CD4-positive, alpha-beta T cell treated with Interleukin-15 for 4 hours (primary cell): ENCODE measurements at places on chromosomes 6 and 20.

DNA sequence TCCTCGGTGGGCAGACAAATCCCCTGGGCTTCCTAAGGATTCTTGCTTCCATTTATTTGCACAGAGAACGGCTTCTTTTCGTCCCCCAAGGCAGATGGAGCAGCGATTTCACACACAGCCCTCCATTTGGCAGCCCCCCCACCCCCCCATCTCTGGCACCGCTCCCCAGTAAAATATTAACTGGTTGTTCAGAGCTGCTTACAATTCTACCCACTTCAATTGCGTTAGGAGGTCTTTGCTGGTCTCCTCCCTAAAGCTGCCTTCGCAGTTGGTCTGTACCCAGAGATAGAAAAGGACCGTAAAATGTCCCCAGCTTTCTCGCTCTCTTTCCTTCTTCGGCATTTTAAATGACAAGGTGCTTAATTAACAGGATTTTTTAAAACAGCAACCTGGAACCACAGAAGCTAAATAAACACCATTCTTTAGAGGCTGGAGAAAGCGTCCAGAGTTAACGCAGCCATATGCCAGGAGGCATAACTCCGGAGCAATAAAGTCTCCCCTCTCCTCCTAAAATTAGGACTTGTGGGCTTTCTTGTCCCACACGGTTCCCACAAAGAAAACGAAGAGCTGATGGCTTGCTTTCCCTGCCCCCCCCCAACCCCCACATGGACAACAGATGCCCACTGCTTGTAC lies 1.7 kb upstream of the ZMYND8 start:
- DNase-seq, result no peak

DNA sequence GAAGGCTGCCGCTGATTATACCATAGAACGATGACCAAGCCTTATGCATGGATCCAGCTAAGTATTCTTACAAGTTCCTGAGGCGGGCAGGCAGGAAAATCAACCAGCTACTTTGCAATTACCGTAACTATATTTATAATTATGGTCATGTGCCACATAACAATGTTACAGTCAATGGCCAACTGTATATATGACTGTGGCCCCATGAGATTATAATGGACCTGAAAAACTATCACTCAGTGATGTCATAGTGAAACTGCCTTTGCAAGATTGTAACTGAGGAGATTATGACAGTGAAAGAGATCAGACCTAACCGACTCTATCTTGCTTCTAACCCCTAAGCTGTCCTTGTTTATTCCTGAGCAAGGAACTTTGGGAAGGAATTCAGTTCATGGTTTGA lies 33.1 kb upstream of the FAM135A start:
- no peak for DNase-seq

DNA sequence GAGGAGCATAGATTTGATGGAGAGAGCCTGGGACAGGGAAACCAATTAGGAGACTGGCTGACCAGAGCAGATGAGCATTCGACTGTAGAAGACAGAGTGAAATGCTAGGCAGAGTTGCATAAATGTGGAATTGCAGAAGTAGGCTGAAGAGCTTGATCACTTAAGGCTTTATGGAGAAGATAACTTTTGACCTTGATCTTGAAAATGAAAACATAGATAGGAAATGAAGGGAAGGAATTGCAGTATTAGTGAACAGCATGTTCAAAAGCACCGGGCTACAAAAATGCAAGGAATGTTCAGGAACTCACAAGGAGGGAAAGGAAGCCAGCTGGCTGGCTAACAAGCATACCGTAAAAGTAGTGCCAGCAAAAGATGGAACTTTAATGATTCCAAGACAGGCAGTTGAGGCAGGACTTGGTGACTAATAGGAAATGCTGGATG lies 20.5 kb upstream of the LTV1 start:
- no peak for DNase-seq

- DNase-seq, result no peak
Measured at GRCh38 chr20:15026759-15027158, 689.3 kb upstream of the FLRT3 start.

- DNase-seq, result no peak
Measured at GRCh38 chr20:53929974-53930650, 140.3 kb downstream of the BCAS1 start.

GRCh38 chr6:151078655-151079054 lies 161.1 kb upstream of the AKAP12 start:
- no peak for DNase-seq

GRCh38 chr6:88884361-88884760 lies 79.1 kb downstream of the RNGTT start:
- DNase-seq, result no peak

DNA sequence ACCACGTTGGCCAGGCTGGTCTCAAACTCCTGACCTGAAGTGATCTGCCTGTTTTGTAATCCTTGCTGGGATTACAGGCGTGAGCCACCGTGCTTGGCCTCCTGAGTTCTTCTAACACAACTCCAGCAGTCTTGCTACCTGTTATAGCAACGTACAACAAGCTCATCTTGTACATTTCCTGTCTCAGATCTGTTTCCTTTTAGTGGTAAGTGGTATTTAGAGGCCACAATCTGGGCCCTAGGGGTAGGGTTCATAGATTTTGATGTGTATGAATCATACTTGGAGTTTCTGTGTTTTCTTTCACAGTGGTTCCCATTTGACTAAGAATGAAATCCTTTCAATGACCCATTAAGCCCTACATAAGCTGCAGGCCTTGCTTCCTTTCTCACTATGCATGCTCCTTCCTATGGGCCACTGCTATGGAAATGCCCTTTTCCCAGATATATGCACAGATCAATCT lies 27.1 kb upstream of the SYNCRIP start:
- DNase-seq, result peak; percentile 79

- DNase-seq, result no peak
Measured at GRCh38 chr20:16488616-16489015, 84.6 kb downstream of the KIF16B start.

DNA sequence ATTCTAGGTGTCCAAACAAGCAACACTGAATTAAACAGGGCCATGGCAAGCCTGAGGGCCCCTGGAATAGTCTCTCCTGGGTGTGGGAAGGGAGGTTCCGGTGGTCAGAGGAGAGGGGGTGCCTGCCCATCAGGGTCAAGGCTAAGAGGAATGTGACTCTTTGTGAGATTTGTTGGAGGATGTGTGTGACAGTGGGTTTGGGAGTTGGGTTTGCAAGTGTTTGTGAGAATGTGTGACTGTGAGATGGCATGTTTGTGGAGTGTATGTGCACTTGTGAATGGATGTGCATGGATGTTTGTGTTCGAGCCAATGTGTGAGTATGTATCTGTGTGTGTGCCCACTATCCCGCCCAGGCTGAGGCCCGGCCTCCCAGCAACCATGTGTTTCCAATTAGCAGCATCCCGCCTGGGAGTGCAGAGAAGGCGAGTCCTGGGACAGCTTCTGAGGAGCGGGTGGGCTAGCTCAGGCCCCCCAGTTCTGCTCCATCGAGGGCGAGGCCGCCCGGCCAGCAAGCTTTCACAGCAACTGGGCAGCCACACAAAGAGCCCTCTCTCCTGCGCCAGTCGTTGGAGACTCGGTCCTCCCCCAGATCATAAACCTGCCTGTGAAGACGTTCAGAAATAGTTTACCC lies 12.6 kb downstream of the FOXC1 start:
- DNase-seq, result no peak

DNA sequence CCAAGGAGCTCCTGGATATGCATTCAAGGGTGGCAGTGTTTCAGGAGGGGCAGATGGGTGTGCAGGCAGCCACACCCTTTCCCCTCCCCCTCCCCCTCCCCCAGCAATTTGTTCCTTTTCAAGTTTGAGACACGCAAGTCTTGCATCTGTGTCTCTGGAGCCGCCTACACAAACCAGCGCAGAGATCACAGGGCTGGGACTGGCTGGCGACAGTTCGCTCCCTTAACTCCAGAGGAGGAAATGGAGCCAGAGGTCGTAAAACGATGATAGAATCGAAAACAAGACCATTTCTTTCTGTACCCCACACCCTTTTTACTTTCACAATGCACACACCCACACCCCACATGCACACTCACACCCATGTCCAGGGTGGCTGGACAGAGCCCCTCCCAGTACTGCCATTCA lies 163.1 kb downstream of the LY86 start:
- DNase-seq, result no peak

DNA sequence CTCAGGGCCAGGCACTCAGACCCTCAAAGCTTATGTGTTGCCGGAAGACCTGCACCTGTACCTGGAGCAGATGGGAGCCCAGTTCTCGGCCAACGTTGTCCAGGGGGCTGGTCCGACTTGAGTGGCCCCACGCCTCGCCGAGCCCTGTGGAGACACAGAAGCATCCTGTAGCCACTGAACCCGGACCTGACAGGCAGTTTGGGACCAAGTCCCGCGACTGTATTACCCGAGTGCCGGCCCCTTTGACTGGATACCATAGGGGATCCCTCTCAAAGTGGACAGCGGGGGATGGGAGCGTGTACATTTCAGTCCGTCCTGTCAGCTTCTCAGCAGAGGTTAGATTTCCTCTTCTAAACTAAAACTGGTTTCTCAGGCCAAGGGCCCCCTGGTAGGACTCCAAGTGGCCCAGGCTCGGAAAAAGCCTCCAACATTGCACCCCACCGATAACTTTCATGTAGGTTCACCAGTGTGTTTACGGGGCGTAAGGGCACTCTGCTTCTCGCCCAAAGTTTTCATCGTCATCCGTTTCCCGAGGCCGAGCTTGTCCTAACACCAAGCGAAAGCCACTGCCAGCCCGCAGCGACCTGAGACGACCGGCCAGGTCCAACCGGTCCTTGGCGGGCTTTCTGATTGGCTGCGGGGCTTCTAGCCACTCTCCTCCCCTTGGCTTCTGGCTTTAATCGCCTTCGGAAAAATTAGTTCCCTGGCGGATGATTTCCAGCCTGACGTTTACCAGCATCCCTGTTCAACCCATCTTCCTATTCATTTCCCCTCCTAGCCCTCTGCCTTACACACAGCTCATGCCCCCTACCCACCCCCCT lies 10.8 kb downstream of the SIM1 start:
- no peak for DNase-seq

GRCh38 chr6:41564448-41565142 lies 18.4 kb downstream of the FOXP4 start:
- no peak for DNase-seq

- DNase-seq, result peak; percentile 50
Measured at GRCh38 chr6:131135244-131136020, at the start of gene AKAP7. TSS of gene AKAP7 (plus strand) at chr6:131135467. CDS start at chr6:131135764, 297 bp downstream.

GRCh38 chr20:62776692-62777527 lies 19.4 kb upstream of the MRGBP start:
- DNase-seq, result peak; percentile 69

GRCh38 chr6:82408952-82409431 lies 45.4 kb downstream of the TPBG start:
- no peak for DNase-seq

DNA sequence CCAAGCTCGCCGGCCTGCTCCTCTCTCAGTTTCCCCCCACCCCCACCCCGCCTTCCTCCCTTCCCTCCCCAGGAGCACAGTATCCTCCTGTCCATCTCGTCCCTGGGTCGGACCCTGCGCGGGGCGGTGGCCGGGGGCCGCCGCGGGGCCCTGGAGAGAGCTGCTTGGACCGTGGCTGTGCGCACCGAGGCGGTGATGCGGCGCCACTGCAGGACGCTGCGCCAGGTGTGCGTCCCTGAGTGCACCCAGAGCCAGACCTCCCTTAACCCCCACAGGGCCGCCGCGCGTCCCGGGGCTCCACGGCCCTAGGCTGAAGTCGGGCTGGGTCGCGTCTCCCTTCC lies 2.2 kb downstream of the C20orf204 start:
- no peak for DNase-seq

- DNase-seq, result no peak
Measured at GRCh38 chr6:40331545-40331944, 255.6 kb downstream of the LRFN2 start.

DNA sequence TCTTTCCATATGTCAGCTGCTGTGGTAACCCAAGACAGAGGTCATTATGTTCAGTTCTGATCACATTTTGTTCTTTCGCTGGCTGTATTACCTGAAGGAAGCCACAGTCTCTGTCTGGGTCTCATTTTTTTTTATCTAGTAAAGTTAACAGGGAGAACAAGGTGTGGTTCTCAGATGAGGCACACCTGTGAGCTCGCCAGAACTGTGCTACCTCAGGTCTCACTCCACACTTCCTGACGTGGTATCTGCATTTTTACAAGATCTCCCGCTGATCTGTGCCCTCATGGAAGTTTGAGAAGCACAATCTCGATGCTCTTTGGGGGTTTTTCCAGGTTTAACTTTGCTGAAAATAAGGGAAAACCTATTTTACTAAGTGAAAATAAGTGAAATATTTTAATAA lies 169.5 kb upstream of the CENPW start:
- no peak for DNase-seq

DNA sequence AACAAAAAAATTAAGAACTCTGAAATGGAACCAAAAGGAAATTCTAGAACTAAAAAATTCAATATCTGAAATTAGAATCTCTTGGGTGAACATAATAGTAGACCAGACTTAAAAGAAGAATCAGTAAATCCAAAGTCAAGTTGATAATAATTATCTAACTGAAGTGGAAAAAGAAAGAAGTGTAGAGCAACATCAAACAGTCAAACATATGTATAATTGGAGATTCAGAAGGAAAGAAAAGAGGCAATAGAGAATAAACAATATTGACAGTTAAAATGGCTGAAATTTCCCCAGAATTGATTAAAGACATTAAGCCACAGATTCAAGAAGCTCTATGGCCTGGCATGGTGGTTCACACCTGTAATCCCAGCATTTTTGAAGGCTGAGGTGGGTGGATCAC lies 383.6 kb downstream of the PREX1 start:
- DNase-seq, result no peak

- DNase-seq, result peak; percentile 69
Measured at GRCh38 chr6:16474772-16475493, 236.5 kb downstream of the GMPR start.

DNA sequence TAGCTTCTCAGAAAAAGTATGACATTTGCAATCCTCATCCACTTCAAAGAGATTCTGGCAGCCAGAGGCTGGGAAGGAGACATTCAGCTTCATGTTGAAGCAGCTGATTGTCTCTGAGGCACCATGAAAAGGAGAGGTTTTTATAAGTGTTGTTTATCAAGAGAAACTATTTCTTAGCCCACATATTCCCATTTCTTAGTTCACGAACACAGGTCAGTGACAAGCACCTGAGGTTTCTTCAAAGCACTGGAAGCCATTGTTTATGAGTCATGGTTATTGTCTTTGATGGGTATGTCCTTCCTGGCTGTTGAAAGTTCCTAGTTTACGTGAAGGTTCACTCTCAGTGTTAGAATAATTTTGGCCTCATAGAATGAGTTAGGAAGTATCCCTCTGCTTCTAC lies 3.0 kb upstream of the DDX43 start:
- peak; percentile 56 for DNase-seq

GRCh38 chr6:17039266-17039665 lies 62.6 kb upstream of the STMND1 start:
- no peak for DNase-seq

GRCh38 chr6:134363323-134364039 lies 45.6 kb upstream of the SGK1 start:
- DNase-seq, result no peak

DNA sequence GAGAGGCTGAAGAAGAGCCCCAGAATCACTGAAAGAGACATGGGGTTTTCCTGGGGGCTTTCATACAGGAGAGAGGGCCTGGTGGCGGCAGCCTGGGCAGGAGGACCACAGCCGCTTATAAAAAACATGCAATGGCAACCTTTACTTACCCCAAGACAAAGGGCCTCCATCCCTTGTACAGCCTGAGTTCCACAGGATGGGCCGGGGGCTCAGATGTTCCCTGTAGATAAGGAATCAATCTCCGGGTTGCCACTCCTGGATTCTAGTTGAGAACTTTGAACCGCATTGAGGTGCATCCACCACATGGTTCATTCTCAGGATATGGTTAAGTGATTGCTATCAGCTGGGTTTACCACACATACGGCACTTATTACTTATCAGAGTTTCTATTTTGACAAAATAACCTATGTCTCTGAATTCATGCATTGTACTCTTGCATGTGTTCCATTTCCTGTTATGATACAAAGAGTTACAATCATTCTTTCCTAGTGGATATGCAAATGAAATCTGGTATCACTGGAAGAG lies 677.6 kb downstream of the KIF16B start:
- DNase-seq, result no peak
